ENCODE measurements at places on chromosomes 1 and 21. TPM values are rescaled to one million over a fixed set of nuclear protein-coding genes. Genes with fewer than 3 reads are reported as not detected.

DNA sequence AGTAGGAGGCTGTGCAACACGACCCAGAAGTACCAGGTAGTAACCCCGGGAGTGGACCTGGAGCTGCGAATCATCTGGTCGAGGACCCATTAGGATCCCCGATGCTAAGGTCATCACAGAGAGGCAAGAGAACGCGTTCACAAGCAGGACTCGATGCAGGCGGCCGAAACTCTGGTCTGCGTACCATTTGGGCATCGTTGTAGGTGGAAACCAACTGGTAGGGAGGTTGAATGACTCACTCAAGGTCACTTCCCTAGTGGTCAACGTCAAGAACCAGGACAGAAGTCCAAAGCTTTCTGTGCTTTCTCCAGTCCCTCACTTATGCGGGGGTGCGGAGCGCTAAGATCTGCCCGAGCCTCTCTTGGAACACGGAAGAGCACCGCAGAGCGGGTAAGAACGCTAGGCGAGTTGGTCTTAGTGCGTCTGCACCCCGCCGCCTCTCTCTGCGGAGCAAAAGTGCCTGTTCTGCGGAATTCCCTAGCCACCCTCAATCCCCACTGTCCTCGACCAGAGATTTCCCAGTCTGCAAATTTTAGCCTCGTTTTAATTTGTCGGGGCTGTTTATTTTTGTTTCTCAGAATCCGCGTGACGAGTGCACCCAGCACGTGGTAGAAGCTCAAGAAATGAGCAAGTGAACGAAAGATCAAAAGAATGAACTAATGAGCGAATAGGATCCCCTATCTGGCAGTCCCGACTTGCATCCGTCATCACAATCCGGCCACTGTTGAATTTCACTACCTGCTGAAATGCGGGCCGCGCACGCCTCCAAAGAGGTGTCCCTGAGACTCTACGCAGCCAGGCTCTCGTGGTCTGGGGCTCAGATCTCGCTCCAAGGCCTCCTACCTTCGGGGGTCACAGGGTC lies 12.2 kb downstream of the HLX start:
- H3K4me3 ChIP-seq: no peak overlapping the region
- no peak for DNase-seq
- peaks cover 31% of the 10 kb centered on the region for H3K27me3 ChIP-seq

- no peak overlapping the region for H3K27ac ChIP-seq
- no peaks in the 10 kb centered on the region for H3K36me3 ChIP-seq
- no peaks in the 10 kb centered on the region for H3K27me3 ChIP-seq
- H3K4me1 ChIP-seq: no peaks in the 10 kb centered on the region
- H3K4me3 ChIP-seq: no peak overlapping the region
Measured at GRCh38 chr21:42632771-42633690, 20.4 kb upstream of the PDE9A start.

- H3K4me1 ChIP-seq: peaks cover 5% of the 10 kb centered on the region
- no peaks in the 10 kb centered on the region for H3K36me3 ChIP-seq
- no peak overlapping the region for H3K4me3 ChIP-seq
- no peak for DNase-seq
- no peaks in the 10 kb centered on the region for H3K27me3 ChIP-seq
Measured at GRCh38 chr1:235952950-235953615, 86.4 kb upstream of the LYST start.

DNA sequence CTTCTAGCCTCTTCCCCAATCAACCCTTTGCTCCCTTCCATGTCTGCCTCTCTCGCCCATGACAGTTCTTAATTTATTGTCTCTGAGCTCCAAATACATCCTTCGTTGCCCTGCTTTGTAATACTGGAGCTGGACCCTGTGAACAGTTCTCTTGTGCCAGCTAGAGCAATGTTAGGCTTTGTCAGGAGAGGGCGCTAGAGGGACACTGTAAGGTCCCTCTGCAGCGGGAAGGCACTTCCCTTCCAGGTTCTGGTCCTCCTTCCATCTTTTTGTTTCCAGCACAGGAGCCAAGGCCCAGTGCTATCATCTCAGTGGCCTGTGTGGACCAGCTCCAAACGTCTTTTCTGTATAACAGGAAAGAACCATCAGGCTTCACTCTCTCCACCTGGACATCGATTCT lies 95.9 kb downstream of the PTPRU start:
- H3K36me3 ChIP-seq: no peaks in the 10 kb centered on the region
- H3K27me3 ChIP-seq: no peaks in the 10 kb centered on the region
- DNase-seq: no peak
- H3K27ac ChIP-seq: no peak overlapping the region
- peaks cover 7% of the 10 kb centered on the region for H3K4me1 ChIP-seq
- no peak overlapping the region for H3K4me3 ChIP-seq

DNA sequence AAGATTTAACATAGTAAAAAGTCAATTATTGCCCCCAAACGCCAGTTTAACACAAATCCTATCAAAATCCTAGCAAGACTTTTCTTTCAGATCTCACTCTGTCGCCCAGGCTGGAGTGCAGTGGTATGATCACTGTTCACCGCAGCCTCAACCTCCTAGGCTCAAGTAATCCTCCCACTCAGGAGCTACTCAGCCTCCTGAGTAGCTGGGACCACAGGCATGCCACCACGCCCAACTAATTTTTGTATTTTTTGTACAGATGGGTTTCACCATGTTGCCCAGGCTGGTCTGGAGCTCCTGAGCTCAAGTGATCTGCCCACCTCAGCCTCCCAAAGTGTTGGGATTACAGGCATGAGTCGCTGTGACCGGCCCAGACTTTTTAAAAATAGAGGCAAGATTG lies 4.8 kb downstream of the SNIP1 start:
- no peak overlapping the region for H3K27ac ChIP-seq
- peaks cover 8% of the 10 kb centered on the region for H3K4me1 ChIP-seq
- H3K36me3 ChIP-seq: peaks cover 3% of the 10 kb centered on the region
- no peak overlapping the region for H3K4me3 ChIP-seq
- H3K27me3 ChIP-seq: no peaks in the 10 kb centered on the region
- DNase-seq: no peak

DNA sequence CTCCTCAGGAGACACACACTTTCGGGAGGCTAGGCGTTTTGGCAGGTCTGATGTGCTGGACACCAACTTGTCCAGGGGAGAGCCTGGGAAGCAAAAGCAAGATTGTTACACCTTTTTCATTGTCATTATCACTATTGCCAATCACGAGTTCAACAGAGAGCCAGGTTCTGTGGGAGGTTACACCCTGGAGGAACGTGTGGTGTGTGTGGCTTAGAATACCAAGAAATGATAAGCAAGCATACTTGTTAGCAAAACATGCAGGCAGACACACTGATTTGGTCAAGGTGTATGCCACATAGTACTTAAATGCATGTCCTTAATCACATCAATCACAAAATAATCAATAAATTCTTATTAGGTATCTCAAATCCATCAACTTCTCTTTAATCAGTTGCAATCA lies 16.1 kb downstream of the HMGCS2 start:
- no peak overlapping the region for H3K27ac ChIP-seq
- H3K27me3 ChIP-seq: no peaks in the 10 kb centered on the region
- DNase-seq: no peak
- H3K36me3 ChIP-seq: no peaks in the 10 kb centered on the region

- no peak overlapping the region for H3K27ac ChIP-seq
- H3K27me3 ChIP-seq: no peaks in the 10 kb centered on the region
- DNase-seq: no peak
- H3K36me3 ChIP-seq: no peaks in the 10 kb centered on the region
Measured at GRCh38 chr1:163670989-163671757, 349.4 kb downstream of the NUF2 start.

DNA sequence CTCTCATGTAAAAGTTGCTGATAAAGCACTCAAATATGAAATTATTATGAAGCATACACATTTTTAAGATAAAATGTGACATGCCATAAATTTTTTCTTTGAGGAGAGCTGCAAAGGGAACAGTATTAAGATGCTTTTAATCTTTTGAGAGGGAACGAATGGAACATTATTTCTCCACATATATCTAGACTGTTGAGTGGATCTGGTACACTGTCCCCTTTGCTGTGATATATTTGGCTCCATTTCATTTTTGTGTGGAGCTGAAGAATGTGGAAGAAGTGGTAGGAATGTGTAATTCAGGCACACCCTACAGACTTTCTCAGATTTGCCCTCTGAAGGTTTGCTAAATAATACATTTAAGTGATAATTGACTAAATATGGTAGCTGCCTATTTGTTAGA lies 31.7 kb downstream of the PGM1 start:
- no peak overlapping the region for H3K4me3 ChIP-seq
- no peaks in the 10 kb centered on the region for H3K27me3 ChIP-seq
- H3K27ac ChIP-seq: no peak overlapping the region
- peaks cover 33% of the 10 kb centered on the region for H3K4me1 ChIP-seq
- no peaks in the 10 kb centered on the region for H3K36me3 ChIP-seq

DNA sequence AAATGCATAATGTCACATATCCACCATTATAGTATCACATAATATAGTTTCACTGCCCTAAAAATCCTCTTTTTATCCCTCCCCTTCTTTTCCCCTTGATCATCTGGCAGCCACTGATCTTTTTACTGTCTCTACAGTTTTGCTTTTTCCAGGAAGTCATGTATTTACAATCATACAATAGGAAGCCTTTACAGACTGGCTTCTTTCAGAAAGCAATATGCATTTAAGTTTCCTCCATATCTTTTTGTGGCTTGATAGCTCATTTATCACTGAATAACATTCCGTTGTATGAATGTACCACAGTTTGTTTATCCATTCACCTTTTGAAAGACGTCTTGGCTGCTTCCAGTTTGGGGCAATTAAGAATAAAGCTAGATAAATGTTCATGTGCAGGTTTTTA lies 14.3 kb upstream of the WDTC1 start:
- DNase-seq: no peak
- no peak overlapping the region for H3K4me3 ChIP-seq
- no peaks in the 10 kb centered on the region for H3K36me3 ChIP-seq
- no peak overlapping the region for H3K27ac ChIP-seq

DNA sequence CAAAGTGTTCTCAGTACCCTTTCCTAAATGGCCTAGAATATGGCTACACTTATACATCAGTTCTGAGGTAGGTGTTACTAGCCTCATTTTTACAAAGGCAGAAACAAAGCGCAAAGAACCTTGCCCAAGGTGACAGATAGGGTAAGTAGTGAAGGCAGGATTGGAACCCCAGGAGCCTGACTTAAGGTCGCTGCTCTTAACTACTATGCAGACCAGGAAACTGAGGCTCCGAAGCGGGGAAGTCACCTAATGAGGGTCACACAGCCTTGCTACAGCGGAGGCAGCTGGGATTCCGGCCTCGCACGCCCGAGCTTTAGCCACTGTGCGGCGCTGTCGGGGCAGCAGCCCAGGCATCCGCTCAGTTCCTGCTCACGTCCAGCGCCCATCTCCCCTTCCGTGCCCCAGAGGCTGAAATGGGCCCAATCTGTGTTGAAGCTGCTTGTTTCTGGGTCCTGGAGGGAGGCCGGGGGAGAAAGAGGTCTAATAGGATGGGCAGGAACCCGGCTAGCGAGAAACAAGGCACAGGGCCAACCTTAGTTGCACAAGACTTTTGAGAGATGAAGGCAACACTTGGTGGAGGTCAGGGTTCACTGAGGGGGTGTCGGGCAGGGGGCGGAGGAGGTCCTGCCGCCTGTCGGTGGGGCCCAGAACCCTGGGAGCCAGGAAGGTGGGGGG lies 1.4 kb upstream of the FOXD2 start:
- peak; percentile 77 for DNase-seq
- no peaks in the 10 kb centered on the region for H3K36me3 ChIP-seq
- peak overlapping the region; percentile 77 for H3K27ac ChIP-seq
- H3K4me1 ChIP-seq: no peaks in the 10 kb centered on the region

DNA sequence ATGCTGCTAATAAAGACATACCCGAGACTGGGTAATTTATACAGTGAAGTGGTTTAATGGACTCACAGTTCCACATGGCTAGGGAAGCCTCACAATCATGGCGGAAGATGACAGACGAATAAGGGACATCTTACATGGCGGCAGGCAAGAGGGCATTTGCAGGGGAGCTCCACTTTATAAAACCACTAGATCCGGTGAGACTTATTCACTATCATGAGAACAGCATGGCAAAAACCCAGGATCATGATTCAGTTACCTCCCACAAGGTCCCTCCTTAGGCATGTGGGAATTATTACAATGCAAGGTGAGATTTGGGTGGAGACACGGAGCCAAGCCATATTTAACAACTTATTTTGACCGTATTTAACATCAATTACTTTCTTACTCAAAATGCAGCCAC lies 739.0 kb downstream of the NCAM2 start:
- H3K4me3 ChIP-seq: no peak overlapping the region
- H3K4me1 ChIP-seq: no peaks in the 10 kb centered on the region
- no peak for DNase-seq
- H3K27me3 ChIP-seq: no peaks in the 10 kb centered on the region
- no peaks in the 10 kb centered on the region for H3K36me3 ChIP-seq

DNA sequence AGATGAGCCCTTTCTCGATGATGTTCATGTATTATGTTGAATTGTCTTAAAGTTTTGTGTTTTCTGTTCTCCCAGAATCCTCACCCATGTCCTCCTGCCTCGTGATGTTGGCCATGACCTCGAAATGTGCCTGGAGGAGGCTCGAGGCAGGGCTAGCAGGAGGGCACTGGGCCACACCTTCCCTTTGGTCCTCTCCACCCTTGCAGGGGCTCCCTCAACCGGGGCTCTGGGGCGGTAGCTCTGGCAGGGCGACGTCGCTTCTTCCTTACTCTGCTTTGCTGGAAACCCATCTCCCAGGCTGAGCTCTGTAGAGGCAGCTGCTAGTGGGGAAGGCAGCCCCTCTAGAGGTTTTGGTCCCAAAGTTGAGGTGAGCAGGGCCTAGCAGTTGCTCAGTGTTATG lies 14.3 kb downstream of the TFF3 start:
- H3K36me3 ChIP-seq: no peaks in the 10 kb centered on the region
- DNase-seq: no peak
- no peak overlapping the region for H3K4me3 ChIP-seq
- H3K27ac ChIP-seq: peak overlapping the region; percentile 67
- H3K4me1 ChIP-seq: no peaks in the 10 kb centered on the region

DNA sequence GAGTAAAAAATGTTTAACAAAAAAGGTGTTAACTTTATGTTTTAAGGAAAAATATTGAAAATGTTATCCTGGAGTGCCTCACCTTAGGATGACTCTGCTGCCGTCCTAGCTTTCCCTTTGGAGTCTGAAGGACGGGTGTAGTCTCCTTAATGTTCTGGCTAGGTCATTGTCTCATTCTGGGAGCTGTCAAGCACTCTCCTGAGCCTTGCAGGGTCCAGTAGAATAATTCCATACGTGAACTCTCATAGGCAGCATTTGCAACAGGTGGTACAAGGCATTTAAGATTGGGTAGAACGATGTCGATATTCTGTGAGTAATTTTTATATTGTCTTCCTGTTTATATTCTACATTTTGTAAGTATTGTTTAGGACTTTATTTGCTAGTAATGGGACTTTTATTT lies 283.6 kb upstream of the C1orf105 start:
- no peak for DNase-seq
- H3K4me3 ChIP-seq: no peak overlapping the region
- H3K36me3 ChIP-seq: no peaks in the 10 kb centered on the region
- H3K27me3 ChIP-seq: no peaks in the 10 kb centered on the region

Gene SH2D5
- 1.8 TPM for total RNA-seq

Gene PTGFRN
- total RNA-seq: 18.1 TPM

Gene AADACL4
- not detected for total RNA-seq

Gene ALX3
- not detected for total RNA-seq

Gene CFAP107
- not detected for total RNA-seq

All from right lobe of liver (tissue), 6 donors.